ENCODE measurements at places on chromosomes 7 and 10.

- no peak for DNase-seq
Measured at GRCh38 chr7:106774768-106775551, 90.1 kb upstream of the PIK3CG start.

- no peak for DNase-seq
Measured at GRCh38 chr7:47661051-47661714, 79.3 kb upstream of the TNS3 start.

DNA sequence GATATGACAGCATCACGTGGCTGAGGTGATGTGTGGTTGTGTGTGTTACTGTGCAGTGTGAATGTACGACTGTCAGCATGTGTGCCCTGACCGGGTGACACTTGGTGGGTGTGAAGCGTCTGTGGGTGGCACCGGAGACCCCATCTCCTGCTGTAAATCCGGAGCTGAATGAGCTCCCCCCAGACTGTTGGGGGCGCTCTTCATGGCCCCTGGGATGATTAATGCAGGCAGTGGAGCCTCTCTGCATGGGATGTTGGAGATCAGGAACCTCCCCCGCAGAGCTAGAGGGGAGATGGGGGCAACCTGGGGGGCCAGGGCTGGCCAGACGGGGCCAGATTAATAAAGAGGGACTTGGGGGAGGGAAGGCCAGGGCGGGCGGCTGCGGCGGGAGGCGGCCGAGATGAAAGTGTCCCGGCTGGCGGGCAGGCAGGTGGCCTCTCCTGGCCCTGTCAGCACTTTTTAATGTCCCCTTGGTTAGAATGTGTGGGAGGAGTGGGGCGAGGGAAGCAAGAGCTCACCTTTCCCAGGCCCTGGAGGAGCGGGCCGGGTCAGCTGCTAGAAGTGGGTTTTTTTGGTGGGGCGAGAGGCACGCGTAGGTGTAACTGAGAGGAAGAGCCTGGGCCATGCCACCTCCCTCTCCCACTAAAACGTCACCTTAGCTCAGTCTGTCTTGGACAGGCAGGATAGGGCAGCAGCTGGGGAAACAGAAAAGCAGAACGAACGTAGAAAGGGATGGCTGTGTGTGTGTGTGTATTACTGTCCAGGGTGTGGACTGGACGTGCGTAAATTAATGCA lies 34.1 kb downstream of the HIF1AN start:
- DNase-seq, result no peak

DNA sequence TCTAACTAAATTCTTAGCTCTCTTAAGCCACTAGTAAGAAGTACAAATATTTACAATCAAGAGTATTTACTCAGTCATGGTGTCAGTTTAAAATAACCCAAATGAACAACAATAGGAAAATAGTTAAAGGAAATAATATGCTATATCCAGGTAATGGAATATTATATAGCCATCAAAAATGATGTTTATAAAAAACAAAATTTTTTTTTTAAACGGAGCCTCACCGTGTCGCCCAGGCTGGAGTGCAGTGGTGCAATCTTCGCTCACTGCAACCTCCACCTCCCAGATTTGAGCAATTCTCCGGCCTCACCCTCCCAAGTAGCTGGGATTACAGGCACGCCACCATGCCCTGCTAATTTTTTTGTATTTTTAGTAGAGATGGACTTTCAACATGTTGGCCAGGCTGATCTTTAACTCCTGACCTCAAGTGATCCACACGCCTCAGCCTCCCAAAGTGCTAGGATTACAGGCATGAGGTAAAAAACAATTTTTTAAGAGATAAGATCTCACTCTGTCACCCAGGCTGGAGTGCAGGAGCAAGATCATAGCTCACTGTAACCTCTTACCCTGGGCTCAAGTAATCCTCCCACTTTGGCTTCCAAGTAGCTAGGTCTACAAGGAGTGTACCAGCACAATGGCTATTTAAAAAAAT lies 132.5 kb downstream of the NOC3L start:
- DNase-seq, result no peak

GRCh38 chr10:61024856-61025201 lies 80.8 kb upstream of the RHOBTB1 start:
- DNase-seq, result no peak

DNA sequence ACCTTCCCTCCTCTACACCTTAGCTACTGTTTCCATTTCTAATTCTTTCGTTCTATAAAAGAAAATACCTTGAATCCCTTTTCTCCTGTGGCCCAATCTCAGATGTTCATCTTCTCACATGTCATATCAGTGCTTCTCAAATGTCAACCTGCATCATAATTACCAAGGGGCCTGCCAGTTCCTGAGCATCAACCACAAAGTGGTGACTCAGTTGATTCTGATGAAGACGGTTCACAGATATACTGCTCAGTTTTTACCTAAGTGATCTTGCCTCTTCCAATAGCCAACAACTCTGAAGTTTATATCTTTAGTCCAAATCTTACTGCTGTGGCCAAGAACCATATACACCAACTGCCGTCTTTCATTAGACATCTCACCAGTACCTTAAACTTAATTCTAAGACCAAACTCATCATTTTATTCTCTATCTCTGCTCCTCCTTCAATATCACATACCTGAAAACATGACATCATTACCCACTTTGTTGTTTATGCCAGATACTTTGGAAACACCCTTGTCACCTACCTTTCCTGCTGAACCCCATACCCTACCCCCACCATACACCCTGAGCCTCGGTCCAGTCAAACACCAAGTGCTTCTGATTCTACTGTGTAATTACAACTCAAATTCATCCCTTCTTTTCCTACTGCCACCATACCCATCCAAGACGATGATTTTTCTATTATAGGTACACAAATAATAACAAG lies 115.5 kb downstream of the LMBR1 start:
- DNase-seq, result no peak

- no peak for DNase-seq
Measured at GRCh38 chr10:54961040-54961439, 160.0 kb upstream of the PCDH15 start.

DNA sequence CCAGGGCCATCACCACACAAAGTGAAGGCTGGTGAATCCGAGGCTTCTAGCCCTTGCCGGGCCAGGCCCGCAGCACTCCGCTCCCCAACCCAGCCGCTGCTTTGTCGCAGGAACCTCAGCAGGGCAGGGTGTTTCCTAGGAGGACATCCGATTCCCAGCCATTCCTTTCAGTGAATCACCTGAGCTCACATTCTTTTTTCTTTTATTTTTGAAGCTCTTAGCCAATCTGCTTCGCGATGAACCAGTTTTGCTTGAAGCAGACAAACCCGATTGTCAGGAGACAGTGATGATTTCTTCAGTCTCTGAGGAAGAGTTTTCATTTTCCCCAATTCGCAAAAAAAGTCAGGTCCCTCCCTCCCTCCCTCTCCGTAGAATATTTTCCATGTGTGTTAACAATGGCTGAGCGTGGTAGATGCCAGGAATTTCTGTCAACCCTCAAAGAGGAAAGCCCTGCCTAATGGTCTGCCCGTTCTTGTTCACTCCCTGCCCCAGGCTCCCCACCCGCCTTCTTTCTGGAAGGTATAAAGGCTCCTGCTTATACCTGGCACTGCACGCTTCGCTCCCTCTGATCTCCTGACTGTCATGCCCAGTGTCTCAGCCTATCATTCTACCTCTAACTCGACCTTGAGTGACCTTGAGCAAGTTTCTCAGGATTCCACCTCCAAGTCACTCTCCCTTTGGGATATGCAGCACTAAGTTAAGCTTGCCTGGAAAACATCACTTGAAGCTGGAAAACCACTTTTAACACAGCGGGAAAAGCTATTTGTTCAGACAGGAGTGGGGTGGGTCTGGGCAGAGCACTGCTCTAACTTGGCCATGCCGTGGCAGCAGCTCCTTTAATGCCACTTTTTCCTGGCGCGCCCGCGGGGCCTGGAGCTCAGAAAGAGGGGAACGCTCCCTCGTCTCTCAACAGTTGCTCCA lies 35.1 kb downstream of the EGFR start:
- no peak for DNase-seq

GRCh38 chr7:29588900-29589696 lies 25.5 kb downstream of the PRR15 start:
- DNase-seq, result no peak

- peak; percentile 6 for DNase-seq
Measured at GRCh38 chr7:114865564-114865963, 56.3 kb upstream of the MDFIC start.

GRCh38 chr7:106870983-106871410 lies 5.9 kb downstream of the PIK3CG start:
- DNase-seq, result no peak

- no peak for DNase-seq
Measured at GRCh38 chr7:127911968-127912511, 119.2 kb downstream of the LRRC4 start.

DNA sequence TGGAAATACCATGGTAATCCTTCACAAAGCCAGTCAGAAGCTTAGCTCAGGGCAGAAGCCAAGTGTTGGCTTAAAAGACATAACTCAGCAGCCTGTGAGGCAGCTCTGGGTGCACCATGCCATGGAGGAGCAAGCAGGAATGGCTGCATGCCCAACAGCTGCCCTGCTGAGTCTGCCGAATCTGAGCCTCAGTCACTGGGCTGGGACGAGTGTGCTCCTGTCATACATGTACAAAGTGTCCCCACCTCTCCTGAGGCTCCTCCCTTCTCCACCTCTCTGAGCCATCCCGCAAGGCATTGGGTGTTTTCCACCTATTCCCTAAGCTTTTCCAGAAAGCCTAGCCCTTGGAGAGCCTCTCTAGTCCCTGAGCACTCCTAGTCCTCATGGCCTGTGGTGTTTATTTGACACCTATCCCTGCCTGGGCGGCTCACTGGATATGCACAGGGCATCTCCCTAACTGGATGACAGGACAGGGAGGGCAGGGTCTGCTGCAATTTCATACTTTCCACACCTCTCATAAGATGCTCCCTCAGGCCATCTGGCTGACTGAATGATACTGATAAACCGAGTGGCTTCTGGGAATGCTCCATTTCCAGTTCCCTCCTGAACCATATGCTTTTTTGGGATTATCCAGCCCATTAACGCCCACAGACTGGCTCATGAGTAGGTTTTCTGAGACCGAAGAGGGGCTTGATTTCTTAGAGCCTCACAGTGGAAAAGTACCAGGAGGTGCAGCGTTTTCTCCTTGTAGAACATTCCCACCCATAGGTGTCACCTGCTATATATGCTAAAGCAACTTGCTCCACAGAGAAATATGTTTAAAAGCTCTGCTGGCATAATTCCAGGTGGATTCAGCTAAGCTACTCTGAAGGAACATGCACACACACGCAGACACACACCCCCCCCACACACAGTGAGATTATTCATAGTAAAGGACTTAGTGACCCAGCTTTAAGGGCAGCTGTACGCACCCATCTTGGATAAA lies 199.3 kb downstream of the SNX10 start:
- DNase-seq, result peak; percentile 7

GRCh38 chr10:120715171-120715570 lies 136.0 kb upstream of the WDR11 start:
- DNase-seq, result no peak

- DNase-seq, result no peak
Measured at GRCh38 chr7:2109251-2109872, 123.4 kb downstream of the MAD1L1 start.

- DNase-seq, result no peak
Measured at GRCh38 chr10:119149729-119150128, 15.8 kb downstream of the SFXN4 start.

- no peak for DNase-seq
Measured at GRCh38 chr7:83821866-83822265, 172.9 kb upstream of the SEMA3E start.

- no peak for DNase-seq
Measured at GRCh38 chr7:113464096-113464855, 345.9 kb upstream of the SMIM30 start.

- no peak for DNase-seq
Measured at GRCh38 chr10:6840766-6841165, 260.7 kb upstream of the PRKCQ start.

- no peak for DNase-seq
Measured at GRCh38 chr7:7977774-7978173, 9.2 kb downstream of the GLCCI1 start.

GRCh38 chr7:3767917-3768777 lies 467.1 kb downstream of the SDK1 start:
- no peak for DNase-seq

- DNase-seq, result no peak
Measured at GRCh38 chr7:108596560-108596959, 26.9 kb downstream of the DNAJB9 start.

DNA sequence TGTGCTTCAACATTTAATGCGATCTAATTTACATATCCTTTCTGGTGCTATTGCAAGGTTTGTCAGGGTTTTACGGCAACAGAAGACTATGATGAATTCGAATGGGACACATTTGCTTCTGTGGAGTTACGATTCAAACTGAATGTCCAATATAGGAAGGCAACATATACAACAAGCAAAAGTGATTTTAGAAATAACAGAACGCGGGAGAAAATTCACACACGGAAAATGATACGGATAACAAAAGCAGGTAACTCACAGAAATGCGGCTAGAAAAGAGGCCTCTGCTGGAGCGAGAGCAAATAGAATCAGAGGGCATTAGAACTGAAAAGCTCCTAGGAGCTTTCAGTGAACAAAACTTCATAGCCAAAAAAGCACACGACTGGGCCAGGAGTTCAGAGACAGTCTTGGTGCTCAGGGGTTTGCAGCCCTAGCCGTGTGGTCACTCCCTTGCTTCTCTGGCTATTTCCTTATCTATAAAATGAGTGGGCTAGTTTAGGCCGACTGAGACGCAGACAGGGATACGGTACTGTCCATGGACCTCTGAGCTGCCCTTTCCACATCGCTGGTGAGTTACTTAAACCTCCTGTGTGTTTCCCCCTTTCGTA lies 557 bp upstream of the TAX1BP1 start:
- DNase-seq, result no peak

GRCh38 chr7:30201161-30201666 lies 66.4 kb downstream of the MTURN start:
- peak; percentile 79 for DNase-seq

DNA sequence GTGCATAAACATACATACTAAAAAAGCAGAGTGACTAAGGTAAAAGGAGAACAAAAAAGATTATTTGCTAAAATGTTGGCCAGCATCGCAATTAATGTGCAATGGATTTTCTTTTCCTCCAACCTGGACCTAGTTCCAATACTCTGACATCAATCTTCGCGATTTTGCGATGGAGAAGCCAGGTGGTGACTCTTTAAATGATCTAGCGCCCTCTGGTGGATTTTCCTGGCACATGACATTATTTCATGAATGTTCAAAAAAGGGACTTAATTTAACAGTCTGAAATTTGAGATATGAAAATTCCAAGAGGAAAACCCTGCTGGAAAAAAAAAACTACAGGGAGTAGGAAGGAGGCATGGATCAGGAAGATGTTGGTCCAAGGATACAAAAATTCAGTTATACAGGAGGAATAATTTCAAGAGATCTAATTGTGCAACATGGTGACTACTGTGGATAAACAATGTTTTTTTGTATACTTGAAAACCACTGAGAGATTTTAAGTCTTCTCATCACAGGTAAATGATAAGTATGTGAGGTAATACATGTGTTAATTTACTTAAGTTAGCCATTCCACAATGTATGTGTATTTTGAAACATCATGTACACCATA lies 4.3 kb upstream of the KCNMA1 start:
- peak; percentile 24 for DNase-seq
